ENCODE measurements at places on chromosomes 6 and 20. TPM values are rescaled to one million over a fixed set of nuclear protein-coding genes. Genes with fewer than 3 reads are reported as not detected.

The JAG1 gene
- 52.7 TPM for total RNA-seq

The RSPH4A gene
- 0.24 TPM for total RNA-seq

The BPIFB4 gene
- not detected for total RNA-seq

The DLL1 gene
- total RNA-seq, result 0.19 TPM

The PAK1IP1 gene
- 25.2 TPM for total RNA-seq

The NECAB3 gene
- 13.3 TPM for total RNA-seq

The MTFR2 gene
- 12.3 TPM for total RNA-seq

The TRIM15 gene
- total RNA-seq, result 0.04 TPM

The DEFB128 gene
- not detected for total RNA-seq

The PRSS35 gene
- 0.08 TPM for total RNA-seq

The KHDC1L gene
- total RNA-seq, result 0.20 TPM

The HMGCLL1 gene
- total RNA-seq, result 0.18 TPM

The TINAG gene
- not detected for total RNA-seq

The WFDC2 gene
- 0.15 TPM for total RNA-seq

The DPPA5 gene
- not detected for total RNA-seq

The KIF13A gene
- 20.8 TPM for total RNA-seq

The PTK6 gene
- total RNA-seq, result 2.5 TPM

The PTPRT gene
- not detected for total RNA-seq

The RNF217 gene
- total RNA-seq, result 4.9 TPM

The PHACTR1 gene
- 0.05 TPM for total RNA-seq

The OXT gene
- not detected for total RNA-seq

The RAD21L1 gene
- total RNA-seq, result not detected

The HLA-DOA gene
- total RNA-seq, result not detected

The GRM1 gene
- total RNA-seq, result 0.04 TPM

The PLN gene
- total RNA-seq, result not detected

The PRPF6 gene
- total RNA-seq, result 52.6 TPM

The CGAS gene
- 7.5 TPM for total RNA-seq

The EYA2 gene
- total RNA-seq, result 3.0 TPM

The SIRPB1 gene
- total RNA-seq, result 0.63 TPM

The CRIP3 gene
- total RNA-seq, result 0.83 TPM

The CPNE5 gene
- 0.15 TPM for total RNA-seq

The TDRD6 gene
- not detected for total RNA-seq

The STK4 gene
- total RNA-seq, result 14.5 TPM

The CCN2 gene
- total RNA-seq, result 39.7 TPM

The AIF1 gene
- not detected for total RNA-seq

The NFATC2 gene
- total RNA-seq, result 11.7 TPM

The NRSN1 gene
- not detected for total RNA-seq

The PHIP gene
- total RNA-seq, result 4.3 TPM

The NHSL1 gene
- total RNA-seq, result 3.9 TPM

The AGER gene
- 2.3 TPM for total RNA-seq

The HLA-DMA gene
- total RNA-seq, result 3.7 TPM

The NANP gene
- total RNA-seq, result 9.1 TPM

The SAMHD1 gene
- total RNA-seq, result 8.1 TPM

The ALDH8A1 gene
- 0.18 TPM for total RNA-seq

All from A549 treated with DMSO at 1 μM for 4 hours (cell line).